Kidney (tissue), 22 donors: ENCODE measurements at places on chromosomes 3 and 15. TPM values are rescaled to one million over a fixed set of nuclear protein-coding genes. Genes with fewer than 3 reads are reported as not detected.

GRCh38 chr15:39434751-39435238 lies 146.1 kb upstream of the THBS1 start:
- peak; percentile 81 for DNase-seq

DNA sequence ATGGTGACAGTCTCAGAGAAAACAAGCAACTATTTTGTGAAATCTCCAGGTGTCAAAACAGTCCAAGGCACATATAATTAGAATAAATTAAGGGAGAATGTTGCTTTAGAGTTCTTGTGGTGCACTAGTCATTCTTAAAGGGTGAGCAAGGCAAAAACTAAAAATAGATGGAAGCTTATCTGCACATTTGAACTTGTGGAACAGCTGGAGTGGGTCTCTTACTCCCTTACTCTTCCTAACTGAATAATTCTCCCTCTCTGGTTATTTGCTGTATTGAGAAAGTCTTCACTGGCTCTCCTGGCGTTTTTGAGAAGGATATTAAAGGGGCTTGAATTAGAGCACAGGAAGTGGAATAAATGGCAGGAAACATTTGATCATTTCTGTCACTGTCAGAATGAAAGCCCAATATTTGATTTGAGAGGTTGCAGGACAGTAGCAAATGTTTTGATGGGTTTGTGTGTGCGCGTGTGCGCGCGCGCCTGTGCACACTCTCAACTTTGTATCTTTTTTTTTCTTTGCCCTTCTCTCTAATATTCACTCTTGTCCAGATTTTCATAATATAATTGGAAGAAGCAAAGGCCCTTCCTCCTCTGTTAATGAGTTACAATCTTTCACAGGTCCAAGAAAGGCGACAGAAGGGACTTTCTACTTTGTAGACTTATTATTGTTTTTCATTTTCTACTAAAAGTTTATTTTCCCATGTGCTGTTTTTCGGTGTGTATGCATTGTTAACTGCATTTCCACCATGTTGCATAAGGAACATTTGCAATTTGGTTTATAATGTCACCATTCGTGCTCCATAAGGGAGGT lies 40.9 kb downstream of the AKAP13 start:
- DNase-seq = no peak

DNA sequence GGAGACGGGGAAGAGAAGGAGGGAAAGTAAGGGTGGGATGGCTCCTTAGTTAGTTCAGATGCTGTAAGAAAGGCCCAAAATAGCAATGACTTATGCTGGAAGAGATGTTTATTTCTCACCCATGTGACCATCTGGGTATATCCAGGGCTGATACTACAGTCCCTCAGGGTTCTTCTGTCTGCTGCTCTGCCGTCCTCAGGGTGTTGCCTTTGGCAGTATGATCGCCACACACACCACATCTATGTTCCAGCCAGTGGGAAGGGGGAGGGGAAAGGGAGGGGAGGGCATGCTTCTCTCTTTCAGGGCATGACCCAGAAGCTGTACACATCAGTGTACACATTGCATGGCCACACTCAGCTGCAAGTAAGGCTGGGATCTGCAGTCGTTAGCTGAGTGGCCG lies 10.2 kb downstream of the CD276 start:
- no peak for DNase-seq

GRCh38 chr15:58171476-58172061 lies 33.4 kb downstream of the AQP9 start:
- no peak for DNase-seq

DNA sequence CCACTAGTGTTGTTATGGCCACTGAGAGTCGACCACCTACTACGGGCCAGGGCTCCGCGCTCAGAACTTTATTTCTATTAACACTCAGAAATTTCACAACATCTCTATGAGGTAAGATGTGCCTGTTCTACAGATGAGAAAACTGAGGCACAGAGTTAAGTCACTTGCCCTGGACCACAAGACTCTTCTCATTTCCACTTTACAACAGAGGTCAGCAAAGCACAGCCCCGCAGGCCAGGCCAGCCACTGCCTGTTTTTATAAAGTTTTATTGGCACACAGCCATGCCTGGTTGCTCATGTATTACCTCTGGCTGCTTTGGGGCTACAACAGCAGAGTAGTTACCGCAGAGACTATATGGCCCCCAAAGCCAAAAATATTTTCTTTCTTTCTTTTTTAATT lies 503.6 kb downstream of the SHQ1 start:
- DNase-seq = no peak

GRCh38 chr15:78570710-78571109 lies 5.4 kb downstream of the CHRNA5 start:
- DNase-seq = no peak

DNA sequence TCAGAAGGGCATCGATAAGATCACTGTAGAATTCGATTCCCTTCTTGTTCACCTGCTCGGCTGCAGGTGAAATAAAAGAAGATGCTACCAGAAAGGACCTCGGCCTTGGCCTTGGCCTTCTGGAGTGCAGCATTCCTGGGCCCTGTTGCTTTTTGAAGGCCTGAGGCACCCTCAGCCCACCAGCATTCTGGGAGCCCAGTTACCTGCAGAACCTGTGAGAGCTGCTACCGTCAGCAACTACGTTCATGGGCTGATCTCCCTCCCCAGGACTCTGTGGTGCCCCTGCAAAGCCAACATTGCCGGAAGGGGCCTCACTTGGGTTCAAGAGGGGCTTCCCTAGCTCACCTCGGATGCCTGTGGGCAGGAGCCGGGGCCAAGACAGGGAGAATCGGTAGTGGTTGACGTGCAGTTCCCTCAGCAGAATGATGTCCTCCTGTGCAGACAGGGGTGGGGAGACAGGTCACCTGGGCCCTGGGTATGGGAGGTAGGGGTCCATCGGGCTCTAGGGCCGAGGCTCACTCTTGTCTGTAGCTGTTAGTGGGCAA lies 2.2 kb downstream of the LCTL start:
- no peak for DNase-seq

DNA sequence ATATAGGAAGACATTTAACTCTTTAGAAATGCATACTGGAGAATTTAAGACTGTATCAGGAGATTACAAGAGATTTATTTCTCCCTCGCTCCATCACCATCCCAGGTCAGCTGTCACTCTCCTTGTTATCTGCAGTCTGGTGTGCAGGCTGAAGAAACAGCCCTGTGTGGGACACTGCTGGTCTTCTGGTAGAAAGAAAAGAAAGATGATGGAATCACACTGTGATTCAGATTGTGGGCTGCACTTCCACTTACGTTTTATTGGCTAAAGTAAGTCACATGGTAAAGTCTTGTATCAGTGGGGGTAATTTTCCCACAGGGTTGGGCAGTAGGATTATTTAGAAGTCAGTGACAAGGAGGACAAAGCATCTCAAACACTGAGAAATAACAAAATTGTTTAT lies 18.1 kb upstream of the ATP1B3 start:
- no peak for DNase-seq

DNA sequence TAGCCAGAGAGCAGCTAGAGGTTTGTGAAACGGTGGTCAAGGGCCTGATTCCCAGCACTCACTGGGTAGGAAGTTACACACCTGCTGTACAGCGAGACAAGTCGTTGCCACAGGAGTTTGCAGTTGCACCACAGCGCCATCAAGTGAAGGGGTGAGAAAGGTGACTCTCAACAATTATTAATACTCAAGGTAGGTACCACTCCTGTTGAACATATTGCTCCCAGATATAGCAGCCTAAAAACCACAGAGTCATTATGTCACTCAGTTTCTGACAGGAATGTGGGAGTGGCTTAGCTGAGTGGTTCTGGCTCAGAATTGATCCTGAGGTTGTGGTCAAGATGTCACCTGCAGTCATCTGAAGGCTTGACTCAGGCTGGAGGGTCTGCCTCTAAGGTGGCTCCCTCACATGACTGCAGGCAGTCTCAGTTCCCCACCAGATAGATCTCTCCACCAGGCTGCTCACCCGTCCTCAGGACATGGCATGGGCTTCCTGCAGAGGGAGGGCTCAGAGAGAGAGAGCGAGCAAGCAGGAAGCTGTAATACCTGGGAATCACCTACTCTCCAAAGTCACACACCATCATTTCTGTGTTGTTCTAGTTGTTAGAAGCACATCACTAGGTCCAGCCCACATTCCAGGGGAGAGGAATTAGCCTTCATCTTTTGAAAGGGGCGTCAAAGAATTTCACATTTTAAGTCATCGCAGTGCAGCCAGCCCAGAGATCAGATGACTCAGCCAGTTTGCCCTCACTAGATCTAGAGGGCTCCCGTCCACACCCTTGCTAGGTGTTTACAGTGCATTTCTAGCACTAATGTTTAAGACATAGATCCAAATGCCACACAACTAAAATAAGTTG lies 17.0 kb upstream of the ANO10 start:
- no peak for DNase-seq

GRCh38 chr3:188133646-188134045 lies 20.3 kb upstream of the LPP start:
- DNase-seq = no peak

- DNase-seq = no peak
Measured at GRCh38 chr3:37807749-37808148, 53.9 kb upstream of the CTDSPL start.

DNA sequence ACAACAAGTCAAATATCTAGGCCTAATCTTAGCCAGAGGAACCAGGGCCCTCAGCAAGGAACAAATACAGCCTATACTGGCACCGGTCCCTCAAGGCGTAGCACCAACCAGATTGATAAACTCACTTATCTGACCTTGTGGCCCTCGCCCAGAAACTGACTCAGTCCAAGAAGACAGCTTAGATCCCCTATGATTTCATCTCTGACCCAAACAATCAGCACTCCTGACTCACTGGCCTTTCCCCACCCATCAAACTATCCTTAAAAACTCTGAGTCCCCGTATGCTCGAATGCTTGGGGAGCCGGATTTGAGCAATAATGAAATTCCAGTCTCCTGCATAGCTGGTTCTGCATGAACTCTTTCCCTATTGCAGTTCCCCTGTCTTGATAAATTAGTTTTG lies 1.6 kb upstream of the SORD start:
- DNase-seq = peak; percentile 22

DNA sequence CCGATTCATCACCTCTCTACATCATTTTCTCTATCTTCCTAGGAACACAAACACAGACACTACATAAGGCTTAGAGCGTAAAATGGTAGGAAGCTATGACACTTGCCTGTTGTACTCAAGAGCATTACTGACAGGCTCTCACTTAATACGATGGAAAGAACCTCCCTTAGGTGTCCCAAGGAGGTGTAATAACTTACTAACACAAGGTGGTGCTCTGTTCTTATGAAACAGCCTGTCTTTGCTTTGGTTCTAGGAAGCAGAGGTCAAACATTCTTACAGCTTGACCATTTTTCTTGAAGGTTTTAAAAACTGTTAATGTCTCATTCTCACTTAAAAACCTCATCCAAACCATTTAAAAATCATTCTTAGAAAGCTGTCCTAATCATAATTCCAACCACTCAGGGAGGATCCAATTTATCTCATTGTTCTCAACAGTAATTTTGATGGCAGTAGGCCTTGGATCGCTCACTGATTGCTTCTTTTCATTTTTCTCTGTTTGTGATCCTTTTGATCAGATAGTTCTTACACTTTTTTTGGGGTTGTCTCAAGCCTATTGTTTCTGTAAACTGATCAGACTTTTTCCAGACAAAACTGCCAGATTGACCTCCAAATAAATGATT lies 317.8 kb upstream of the AGTR1 start:
- peak; percentile 59 for DNase-seq

Gene HIGD2B
- not detected for total RNA-seq

Gene KAT2B
- total RNA-seq = 30.1 TPM

Gene BLM
- 2.8 TPM for total RNA-seq

Gene RTP4
- 8.4 TPM for total RNA-seq
